ENCODE measurements at places on chromosomes 11 and 22.
A peak's percentile ranks its signal among the peaks of the same experiment; 100 is the strongest.

DNA sequence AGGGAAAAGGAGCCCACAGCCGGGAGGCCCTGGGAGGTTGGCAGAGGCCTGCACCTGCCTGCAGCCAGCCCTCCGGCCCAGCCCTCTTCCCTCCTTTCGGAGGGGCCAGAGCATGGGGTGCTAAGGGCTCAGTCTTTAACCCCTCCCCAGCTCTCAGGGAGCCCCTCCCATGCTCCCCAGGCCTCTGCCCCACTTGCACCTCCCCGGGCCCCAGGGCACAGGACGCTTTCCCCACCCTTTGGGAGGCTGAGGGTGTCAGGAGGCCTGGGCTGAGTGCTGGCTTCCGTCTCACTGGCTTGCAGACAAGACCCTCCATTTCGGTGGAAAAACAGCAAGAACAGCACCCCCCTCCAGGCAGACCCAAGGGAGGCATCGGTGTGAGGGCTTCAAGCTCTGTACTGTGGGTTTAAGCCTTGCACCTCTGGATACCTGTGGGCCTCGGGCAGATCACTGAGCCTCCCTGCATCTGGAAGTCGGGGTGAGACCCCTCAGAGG is 7.3 kb downstream of the ASCL2 start:
- DNase-seq = no peak

DNA sequence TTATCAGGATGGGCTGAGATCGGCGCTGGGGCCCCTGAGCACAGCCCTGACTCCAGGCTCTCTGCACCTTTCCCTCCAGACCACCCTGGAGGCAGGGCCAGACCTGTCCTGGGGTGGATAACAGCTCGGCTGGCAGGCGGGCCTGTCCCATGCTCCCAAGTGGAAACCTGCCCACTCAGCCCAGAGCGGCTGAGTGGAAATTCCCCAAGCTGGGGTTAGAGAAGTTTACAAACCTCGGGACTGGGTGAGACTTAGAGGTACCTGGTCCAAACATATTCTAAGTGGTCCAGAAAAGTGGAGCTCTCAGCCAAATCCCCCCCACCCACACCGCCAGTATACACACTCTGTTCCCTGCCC is 4.8 kb upstream of the FXYD2 start:
- no peak for DNase-seq

- no peak for DNase-seq
Measured at GRCh38 chr11:30314625-30315024, 8.3 kb upstream of the ARL14EP start.

GRCh38 chr11:132427611-132428010 is 1057.2 kb downstream of the NTM start:
- DNase-seq = no peak

DNA sequence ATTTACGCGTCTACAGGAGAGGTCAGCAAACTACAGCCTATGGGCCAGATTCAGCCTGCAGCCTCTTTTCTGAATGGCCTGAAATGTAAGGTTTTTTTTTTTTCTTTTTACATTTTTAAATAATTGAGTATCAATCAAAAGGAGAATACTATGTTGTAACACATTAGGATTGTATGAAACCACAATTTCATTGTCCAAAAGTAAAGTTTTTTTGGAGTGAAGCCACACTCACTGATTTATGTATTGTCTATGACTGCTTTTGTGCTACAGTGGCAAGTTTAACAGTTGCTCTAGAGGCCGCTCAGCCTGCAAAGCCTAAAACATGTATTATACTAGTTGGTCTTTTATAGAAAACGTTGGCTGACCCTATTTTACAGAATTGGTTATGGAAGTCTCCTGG is 923.2 kb downstream of the NTM start:
- no peak for DNase-seq

DNA sequence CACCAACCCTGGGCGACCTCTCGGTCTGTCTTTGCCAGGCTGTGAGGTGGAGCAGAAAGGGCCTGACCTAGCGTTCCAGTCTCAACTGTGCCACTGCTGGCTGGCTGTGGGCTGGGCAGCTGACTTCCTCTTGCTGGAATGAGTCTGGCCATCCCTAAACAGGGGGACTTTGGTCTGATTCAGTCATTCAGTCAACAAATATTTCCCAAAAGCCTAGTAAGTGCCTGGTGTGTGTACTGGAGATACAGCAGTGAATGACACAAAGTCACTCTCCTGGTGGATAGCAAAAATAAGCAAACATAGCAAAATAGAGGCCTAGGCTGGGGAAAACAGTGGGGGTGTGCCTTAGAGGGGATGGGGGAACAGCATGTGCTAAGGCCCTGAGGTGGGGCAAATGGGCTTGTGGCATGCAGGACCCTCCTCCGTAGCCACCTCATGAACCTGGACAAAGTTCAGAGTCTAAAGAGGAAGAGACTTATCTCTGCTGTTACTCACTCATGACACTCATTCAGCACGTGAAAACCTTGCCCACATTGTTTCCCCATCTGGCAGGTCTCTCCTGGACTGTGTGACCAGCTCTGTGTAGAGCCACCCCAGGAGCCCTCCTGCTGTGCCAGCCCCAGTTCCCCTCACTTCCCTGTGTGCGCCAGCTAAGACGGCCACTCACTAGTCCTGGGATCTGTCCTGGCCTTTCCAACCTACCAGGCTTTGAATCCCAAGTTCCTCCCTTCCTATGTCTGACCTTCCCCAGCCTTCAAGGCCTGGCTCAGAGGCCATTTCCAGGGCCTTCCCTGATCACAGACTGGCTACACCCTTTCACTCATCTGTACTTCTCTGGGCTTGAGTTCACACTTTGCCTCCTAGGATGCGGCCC is 4.7 kb downstream of the GUCD1 start:
- no peak for DNase-seq

DNA sequence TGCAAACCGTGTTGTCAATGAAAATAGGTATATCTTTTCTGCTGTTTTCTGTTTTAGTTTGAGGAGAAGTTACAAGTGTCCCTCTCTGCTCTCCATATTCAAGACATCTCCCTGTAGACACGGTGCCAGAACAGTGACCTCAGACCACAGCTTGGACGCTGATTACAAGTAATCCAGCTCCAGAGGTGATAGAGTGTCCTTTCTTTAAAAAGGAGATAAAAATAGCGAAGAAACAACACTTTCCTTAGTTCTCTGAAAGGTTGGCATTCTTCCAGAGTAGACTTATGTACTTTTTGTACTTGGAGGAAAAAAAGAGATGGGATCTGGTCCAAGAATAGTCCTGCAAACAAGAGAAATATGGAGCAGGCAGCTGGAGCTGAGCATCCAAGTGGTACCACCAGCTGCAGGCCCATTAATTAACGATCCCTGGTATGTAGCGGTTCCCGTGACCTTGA is 43.0 kb upstream of the WT1 start:
- no peak for DNase-seq

DNA sequence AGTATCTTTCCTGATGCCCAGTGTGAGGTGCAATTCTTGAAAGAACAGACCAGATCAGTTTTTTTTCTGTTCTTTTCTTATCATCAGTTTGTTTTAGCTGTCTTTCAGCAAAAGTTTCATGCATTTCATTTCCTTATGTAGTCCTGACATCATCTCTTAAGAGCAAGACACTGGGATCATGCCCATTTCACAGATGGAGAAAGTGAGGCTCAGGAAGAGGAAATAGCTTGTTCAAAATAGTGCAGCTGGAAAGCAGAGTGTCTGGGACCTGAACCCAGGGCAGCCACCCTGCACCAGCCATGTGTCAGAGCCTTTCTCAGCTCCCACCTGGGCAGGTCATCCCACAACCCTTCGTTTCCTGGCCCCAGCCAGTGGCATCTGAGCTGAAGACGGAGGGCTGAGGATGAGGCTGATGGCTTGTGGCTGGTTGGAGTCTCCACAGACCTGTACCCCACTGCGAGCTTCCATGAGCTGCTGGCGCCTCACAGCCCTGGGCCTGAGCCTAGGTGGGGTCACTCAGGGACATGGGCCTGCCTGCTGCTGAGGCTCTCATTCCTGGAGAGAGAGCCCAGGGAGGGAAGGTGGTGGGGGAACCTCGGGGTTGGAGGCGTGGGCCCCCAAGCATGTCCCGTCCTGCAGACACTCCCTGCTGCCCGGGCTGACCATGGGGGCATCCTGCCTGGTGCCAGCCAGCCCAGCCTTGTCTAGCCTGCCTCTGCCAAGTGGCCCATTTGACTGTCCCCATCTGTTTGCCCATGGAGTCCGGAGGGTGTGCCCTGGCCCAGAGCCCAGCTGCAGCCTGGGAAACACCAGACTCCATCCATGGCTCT is 61.8 kb downstream of the SMIM38 start:
- no peak for DNase-seq

- no peak for DNase-seq
Measured at GRCh38 chr11:12556788-12557384, 117.3 kb upstream of the TEAD1 start.

DNA sequence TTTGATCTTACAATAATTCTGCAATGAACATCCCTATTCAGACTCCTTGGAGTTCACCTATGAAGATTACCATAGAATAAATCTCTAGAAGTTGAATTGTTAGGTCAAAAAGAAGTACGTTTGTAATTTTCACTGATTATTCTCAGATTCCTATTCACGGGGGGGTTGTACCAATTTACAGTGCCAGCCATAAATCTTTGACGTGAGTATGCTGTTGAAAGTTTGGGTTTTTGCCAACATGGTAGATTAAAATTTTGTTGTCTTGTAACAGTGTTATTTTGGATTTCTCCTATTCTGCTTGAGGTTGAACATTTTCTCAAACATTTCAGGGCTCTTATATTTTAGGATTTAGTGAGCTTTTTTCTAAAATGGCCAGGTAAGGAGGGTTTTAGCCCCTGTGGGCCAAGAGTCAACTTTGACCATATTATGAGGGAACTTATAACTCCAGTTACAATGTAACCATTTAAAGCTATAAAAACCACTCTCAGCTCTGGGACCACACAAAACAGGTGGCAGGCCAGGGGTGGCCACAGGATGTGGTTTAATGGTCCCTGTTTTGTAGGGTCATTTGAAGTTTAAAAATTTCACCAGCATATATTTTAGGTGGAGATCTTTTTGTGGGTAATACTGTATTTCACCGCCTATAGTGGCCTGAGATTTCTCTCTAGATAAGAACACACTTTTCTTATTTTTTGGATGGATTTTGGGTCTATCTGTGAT is 25.8 kb downstream of the GGTLC2 start:
- DNase-seq = no peak

GRCh38 chr11:75303544-75304224 is 47.8 kb downstream of the ARRB1 start:
- no peak for DNase-seq

DNA sequence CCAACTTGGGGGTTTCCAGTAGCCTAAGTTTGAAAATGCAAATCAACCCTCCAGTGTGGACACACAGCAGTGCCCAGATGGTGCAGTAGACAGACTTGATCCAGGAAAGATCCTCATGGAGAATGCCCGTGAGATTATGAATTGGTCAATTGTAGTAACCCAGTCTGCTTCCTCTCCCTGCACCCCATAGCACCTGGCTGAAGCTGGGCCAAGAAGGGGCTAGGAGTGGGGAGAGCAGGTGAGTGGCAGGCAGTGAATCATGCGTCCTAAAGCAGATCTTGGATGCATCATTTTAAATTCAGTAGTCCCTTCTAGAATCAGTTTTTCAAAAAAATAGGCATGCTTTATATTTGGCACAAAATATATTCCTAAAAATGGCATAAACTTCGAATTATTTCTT is 52.2 kb downstream of the CYB5R2 start:
- no peak for DNase-seq

DNA sequence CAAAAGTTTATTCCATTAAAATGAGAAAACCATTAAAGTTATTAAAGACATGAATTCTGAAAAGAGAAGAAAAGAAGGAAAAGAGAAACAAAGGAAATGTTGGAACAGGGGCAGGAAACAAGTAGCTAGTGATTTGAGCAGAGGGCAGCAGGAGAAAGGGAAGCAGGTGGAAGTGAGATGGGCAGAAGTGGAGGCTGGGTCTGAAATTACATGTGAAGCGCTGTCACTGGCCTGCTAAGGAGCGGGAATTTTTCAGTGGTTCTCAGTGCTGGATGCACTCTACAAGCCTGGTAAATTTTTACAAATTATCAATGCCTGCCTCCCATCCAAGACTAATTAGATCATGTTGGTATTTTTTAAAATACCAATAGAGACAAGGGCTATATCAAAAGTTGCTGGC is 48.4 kb downstream of the NOX4 start:
- DNase-seq = no peak

DNA sequence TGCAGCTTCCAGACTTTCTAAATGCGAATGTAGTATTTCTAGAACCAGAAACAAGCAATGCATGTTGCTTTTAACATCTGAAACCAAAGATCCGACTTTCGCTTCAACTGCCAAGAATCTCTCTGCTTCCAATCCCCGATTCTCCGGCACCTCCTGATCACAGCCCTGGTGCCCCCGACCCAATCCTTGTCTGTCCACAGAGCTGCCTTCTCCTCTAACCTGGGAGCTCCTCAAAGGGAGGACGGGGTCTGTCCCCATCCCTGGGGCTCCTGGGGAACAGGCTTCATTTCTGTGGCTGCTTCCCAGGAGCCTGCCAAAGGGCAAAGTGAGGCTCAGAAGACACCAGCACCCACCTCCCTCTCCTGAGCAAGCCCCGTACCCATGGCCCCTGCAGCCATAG is 521 bp downstream of the ALDH3B2 start:
- no peak for DNase-seq

- peak; percentile 37 for DNase-seq
Measured at GRCh38 chr11:114187173-114187572, 109.0 kb upstream of the NNMT start.

DNA sequence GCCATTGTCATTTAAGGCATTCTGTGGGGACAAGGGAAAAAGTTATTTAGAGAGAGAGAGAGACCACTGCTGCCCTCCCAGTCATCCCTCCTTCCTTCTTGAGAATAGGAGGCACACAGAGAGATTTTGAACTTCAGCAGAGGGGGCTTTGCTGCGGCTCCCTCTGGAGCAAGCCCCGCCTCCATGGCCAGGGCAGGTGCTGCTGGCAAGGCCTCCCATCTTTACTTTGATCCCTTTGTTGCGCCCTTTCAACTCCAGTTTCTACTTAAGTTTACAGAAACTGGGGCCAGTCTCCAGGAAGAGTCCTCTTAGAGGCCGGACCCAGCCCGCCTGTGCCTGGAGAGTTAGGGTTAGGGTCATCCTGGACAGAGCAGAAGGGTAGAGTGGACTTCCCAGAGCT is 4.4 kb downstream of the OR8B8 start:
- no peak for DNase-seq

GRCh38 chr11:66341502-66342126 is 3.3 kb downstream of the BRMS1 start:
- no peak for DNase-seq

- no peak for DNase-seq
Measured at GRCh38 chr11:62169935-62170334, 20.1 kb upstream of the SCGB1D1 start.

DNA sequence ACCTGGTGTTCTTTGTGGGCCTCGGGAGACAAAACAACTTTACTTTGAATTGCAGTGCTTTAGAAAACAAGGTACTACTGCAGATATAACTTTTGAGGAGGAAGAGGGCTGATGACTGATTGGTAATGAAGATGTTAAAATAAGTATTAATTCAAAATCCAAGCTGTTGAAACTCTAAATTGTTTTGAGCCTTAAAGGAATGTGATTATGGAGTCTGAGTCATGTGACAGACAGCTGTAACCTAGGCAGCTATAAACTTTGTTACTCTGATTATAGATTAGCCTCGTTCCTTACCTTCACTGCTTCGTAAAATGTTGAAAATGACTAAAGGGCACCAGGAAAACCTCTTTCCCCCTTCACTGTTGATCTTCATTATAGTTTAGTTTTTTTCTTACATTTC is 43.4 kb downstream of the MS4A2 start:
- DNase-seq = no peak

Data from CD4-positive, alpha-beta T cell treated with Interferon alpha-2 for 1 hour (primary cell).